Left lung (tissue), 14 donors: ENCODE measurements at places on chromosomes 4 and X. TPM values are rescaled to one million over a fixed set of nuclear protein-coding genes. Genes with fewer than 3 reads are reported as not detected.
A peak's percentile ranks its signal among the peaks of the same experiment; 100 is the strongest.

CNGA1 gene
- not detected for total RNA-seq

DNA sequence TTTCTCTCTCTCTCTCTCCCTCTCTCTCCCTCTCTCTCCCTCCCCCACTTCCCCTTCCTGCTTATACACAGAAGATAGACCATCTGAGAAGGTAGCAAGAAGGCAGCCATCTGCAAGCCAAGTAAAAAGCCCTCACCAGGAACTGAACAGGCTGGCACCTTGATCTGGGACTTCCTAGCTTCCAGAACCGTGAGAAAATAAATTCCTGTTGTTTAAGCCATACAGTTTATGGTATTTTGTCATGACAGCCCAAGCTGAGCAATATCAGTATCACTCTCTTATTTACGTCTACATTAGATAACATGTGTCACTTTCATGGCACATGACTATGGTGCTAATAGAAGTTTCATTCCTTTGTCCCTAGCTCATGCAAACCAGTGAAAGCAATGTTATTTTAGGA, 581.1 kb downstream of the INPP4B start:
- H3K27ac ChIP-seq = no peak overlapping the region
- peak; percentile 65 for DNase-seq
- no peaks in the 10 kb centered on the region for H3K36me3 ChIP-seq
- H3K27me3 ChIP-seq = no peaks in the 10 kb centered on the region

DNA sequence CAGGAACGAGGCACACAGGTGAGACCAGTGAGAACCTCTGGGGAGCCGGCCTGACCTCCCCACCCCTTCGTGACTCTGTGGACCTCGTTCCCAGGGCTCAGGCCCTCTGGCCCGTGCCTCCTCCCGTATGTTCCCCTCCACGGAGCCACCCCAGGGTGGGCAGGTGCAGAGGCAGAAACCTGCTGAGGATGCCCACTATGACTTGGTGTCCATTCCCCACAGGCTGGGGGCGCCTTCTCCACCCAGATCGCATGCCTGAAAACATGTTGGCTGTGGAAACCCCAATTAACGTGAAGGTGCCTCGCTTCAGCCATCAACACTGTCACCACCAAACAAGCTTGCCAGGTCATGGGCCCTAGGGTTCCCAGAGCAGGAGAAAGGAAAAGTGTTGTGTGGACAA, 27.0 kb downstream of the BLOC1S4 start:
- H3K4me1 ChIP-seq = peaks cover under 1% of the 10 kb centered on the region
- no peaks in the 10 kb centered on the region for H3K27me3 ChIP-seq
- DNase-seq = no peak
- H3K36me3 ChIP-seq = no peaks in the 10 kb centered on the region
- H3K27ac ChIP-seq = no peak overlapping the region

DNA sequence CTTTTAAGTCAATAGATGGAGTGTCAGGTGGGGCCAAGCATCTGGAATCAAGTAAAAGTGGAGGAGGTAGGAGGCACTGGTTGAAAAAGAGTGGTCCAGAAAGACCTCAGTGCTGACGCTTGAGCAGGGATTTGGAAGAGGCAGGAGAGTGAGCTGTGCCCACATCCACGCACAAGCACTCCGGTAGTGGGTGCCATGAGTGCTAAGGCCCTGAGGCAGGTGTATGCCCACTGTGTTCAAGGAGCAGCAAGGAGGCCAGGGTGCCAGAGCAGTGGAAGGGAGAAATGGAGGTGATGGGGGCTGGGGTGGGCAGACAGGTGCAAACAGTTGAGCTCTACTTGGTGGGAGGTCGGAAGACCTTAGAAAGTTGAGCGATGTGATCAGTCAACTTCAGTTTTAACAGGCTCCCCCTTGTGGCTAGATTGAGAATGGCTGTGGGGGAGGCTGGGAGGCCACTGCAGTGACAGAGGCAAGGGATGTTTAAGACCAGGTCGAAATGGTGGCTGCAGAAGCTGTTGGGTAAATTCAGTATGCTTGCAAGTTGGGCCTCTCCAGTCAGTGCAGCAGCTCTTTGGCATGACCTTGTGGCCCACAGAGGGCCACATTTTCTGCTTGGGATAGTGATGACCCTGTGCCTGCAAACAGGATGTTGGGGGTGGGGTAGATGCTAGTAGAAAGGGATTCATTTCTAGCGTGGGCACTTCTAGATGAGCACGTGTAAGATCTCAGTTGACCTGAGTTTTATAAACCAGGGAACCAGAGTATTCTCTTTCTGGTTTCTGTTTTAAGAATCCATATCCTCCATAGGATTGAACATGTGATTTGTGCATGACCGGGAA, 12.7 kb downstream of the TKTL1 start:
- no peaks in the 10 kb centered on the region for H3K36me3 ChIP-seq
- no peak overlapping the region for H3K4me3 ChIP-seq
- H3K27me3 ChIP-seq = no peaks in the 10 kb centered on the region
- H3K27ac ChIP-seq = no peak overlapping the region
- DNase-seq = peak; percentile 33

- DNase-seq = no peak
- H3K36me3 ChIP-seq = no peaks in the 10 kb centered on the region
- H3K27me3 ChIP-seq = no peaks in the 10 kb centered on the region
- H3K4me3 ChIP-seq = no peak overlapping the region
- no peaks in the 10 kb centered on the region for H3K4me1 ChIP-seq
- no peak overlapping the region for H3K27ac ChIP-seq
These were observed 229.5 kb downstream of the SPCS3 start for GRCh38 chr4:176549161-176549865.

DNA sequence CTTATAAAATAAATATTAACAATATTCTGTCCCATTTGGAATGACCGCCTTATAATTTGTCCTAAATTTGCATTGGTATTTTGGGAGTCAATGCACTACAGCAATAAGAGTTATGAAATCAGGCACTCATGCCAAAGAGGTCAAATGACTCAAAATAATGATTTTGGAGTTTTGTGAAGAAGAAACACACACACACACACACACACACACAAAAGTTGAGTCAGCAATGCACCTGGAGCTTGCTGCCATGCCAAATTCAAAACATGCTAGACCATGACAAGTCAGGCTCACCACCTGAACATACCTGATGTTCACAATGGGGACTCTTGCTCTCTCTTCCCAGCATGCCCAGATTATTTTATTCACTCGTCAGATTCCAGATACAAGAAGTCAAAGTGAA, 56.7 kb downstream of the PROM1 start:
- no peaks in the 10 kb centered on the region for H3K36me3 ChIP-seq
- no peak overlapping the region for H3K27ac ChIP-seq
- no peaks in the 10 kb centered on the region for H3K4me1 ChIP-seq
- H3K27me3 ChIP-seq = no peaks in the 10 kb centered on the region
- DNase-seq = no peak
- no peak overlapping the region for H3K4me3 ChIP-seq

DNA sequence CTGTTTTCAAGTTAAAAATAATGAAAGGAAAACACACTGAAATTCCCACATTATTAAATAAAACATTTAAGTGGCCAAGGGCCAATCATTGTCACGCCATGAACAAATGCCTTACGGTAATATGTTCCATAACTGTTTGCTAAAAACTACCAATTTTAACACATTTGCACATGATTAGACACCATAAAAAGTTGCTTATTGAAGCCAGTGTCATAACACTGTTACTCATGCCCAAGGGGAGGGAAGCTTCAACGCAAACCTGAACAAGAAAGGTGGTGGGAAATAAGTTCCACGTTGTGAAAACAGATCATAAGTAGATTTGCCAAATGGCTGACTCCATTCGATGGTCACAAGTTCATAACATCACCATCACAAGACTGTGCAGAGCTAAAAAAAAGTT, 739.3 kb upstream of the FAM241A start:
- no peak overlapping the region for H3K4me3 ChIP-seq
- no peak for DNase-seq
- H3K36me3 ChIP-seq = no peaks in the 10 kb centered on the region

DNA sequence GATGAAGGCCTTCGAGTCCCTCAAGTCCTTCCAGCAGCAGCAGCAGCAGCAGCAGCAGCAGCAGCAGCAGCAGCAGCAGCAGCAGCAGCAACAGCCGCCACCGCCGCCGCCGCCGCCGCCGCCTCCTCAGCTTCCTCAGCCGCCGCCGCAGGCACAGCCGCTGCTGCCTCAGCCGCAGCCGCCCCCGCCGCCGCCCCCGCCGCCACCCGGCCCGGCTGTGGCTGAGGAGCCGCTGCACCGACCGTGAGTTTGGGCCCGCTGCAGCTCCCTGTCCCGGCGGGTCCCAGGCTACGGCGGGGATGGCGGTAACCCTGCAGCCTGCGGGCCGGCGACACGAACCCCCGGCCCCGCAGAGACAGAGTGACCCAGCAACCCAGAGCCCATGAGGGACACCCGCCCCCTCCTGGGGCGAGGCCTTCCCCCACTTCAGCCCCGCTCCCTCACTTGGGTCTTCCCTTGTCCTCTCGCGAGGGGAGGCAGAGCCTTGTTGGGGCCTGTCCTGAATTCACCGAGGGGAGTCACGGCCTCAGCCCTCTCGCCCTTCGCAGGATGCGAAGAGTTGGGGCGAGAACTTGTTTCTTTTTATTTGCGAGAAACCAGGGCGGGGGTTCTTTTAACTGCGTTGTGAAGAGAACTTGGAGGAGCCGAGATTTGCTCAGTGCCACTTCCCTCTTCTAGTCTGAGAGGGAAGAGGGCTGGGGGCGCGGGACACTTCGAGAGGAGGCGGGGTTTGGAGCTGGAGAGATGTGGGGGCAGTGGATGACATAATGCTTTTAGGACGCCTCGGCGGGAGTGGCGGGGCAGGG, 568 bp downstream of the HTT start:
- H3K4me1 ChIP-seq = peaks cover 41% of the 10 kb centered on the region
- peak; percentile 87 for DNase-seq
- H3K27ac ChIP-seq = peak overlapping the region; percentile 88
- H3K27me3 ChIP-seq = no peaks in the 10 kb centered on the region
- no peaks in the 10 kb centered on the region for H3K36me3 ChIP-seq

GRCh38 chrX:8627796-8628195, 104.1 kb downstream of the ANOS1 start:
- no peaks in the 10 kb centered on the region for H3K36me3 ChIP-seq
- H3K4me1 ChIP-seq = no peaks in the 10 kb centered on the region
- no peak overlapping the region for H3K27ac ChIP-seq

- no peaks in the 10 kb centered on the region for H3K4me1 ChIP-seq
- no peak overlapping the region for H3K27ac ChIP-seq
- H3K4me3 ChIP-seq = no peak overlapping the region
- no peaks in the 10 kb centered on the region for H3K27me3 ChIP-seq
- DNase-seq = no peak
These were observed 216.6 kb downstream of the SHROOM3 start for GRCh38 chr4:76651616-76652015.

DNA sequence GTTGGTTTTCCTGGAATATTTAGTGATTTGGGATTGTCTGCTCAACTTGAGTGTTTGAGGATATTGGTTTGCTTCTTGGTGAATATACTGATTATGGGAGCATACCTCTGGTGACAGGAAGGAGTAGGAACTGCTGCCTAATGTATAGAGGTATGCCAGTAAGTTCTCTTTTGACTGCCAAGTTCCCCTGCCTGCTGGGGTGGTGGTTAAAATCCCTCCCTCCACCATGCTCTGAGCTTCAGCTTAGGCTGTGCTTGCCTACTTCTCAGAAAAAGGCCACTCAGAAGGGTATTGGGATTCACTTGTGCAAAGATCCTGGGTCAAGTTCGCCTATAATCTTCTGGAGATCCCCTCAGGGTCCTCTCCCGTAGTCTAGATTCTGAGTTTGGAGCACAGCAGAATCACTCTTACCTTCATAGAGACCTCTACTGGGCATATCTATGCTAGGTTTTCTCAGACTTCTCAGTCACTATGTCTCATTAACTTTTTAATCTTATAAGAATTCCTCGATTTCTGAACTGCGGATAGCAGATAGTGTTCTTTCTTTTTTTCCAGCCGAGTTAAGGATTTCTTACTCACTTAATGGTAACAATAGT, 44.7 kb upstream of the DCK start:
- no peak overlapping the region for H3K4me3 ChIP-seq
- peaks cover 39% of the 10 kb centered on the region for H3K4me1 ChIP-seq
- no peak overlapping the region for H3K27ac ChIP-seq
- no peaks in the 10 kb centered on the region for H3K36me3 ChIP-seq
- DNase-seq = no peak
